Activated CD4-positive, alpha-beta memory T cell treated with anti-CD3 and anti-CD28 coated beads, Interleukin-2, amount 10 ng/mL, durations not matched to agents 7 days and 5 days (primary cell): ENCODE measurements at places on chromosomes 1 and 21.

- H3K36me3 ChIP-seq, result no peaks in the 10 kb centered on the region
- no peak overlapping the region for H3K27ac ChIP-seq
- H3K4me3 ChIP-seq, result no peak overlapping the region
- DNase-seq, result no peak
- H3K4me1 ChIP-seq, result no peaks in the 10 kb centered on the region
- no peaks in the 10 kb centered on the region for H3K27me3 ChIP-seq
These were observed 21.3 kb downstream of the SERINC2 start for GRCh38 chr1:31434101-31434871.

GRCh38 chr1:247211339-247211738 is 39.5 kb upstream of the ZNF124 start:
- H3K36me3 ChIP-seq, result peaks cover 41% of the 10 kb centered on the region
- no peak for DNase-seq
- H3K27ac ChIP-seq, result peak overlapping the region; percentile 59
- H3K27me3 ChIP-seq, result no peaks in the 10 kb centered on the region
- peaks cover 59% of the 10 kb centered on the region for H3K4me1 ChIP-seq

GRCh38 chr1:44681905-44682882 is 7.7 kb downstream of the ARMH1 start:
- H3K36me3 ChIP-seq, result no peaks in the 10 kb centered on the region
- DNase-seq, result no peak
- H3K27ac ChIP-seq, result no peak overlapping the region
- peaks cover 4% of the 10 kb centered on the region for H3K4me1 ChIP-seq
- peaks cover 3% of the 10 kb centered on the region for H3K27me3 ChIP-seq
- no peak overlapping the region for H3K4me3 ChIP-seq

DNA sequence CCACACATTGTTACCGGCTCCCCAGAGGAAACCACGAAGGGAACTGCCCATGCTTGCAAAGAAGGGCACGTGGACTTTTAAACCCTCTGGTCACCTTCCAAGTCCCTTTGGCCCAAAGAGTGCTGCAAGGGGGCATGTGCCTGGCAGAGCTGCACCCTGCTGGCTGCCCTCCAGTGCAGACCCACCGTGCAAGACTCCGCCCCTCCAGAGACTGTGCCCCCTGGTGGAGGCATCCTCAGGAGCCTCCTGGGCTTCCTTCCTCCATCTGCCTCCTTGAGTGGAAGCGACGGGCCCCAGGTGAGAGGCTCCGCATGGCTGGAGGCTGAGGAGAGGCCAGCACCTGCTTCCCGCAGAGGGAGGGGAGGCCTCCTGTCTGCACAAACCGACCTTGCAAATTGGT is 100.6 kb downstream of the CRYAA start:
- H3K4me3 ChIP-seq, result no peak overlapping the region
- peak; percentile 31 for DNase-seq
- no peaks in the 10 kb centered on the region for H3K36me3 ChIP-seq

GRCh38 chr1:171676823-171677222 is 24.3 kb upstream of the MYOC start:
- no peak for DNase-seq
- H3K4me3 ChIP-seq, result no peak overlapping the region
- peaks cover 9% of the 10 kb centered on the region for H3K27me3 ChIP-seq
- H3K27ac ChIP-seq, result no peak overlapping the region
- H3K36me3 ChIP-seq, result no peaks in the 10 kb centered on the region

GRCh38 chr1:188582911-188583532 is 1754.3 kb downstream of the PLA2G4A start:
- no peak overlapping the region for H3K4me3 ChIP-seq
- H3K36me3 ChIP-seq, result no peaks in the 10 kb centered on the region
- DNase-seq, result no peak
- H3K4me1 ChIP-seq, result no peaks in the 10 kb centered on the region

GRCh38 chr1:71080230-71080738 is 551 bp downstream of the ZRANB2 start:
- H3K27ac ChIP-seq, result peak overlapping the region; percentile 99
- peak overlapping the region; percentile 99 for H3K4me3 ChIP-seq
- peaks cover 40% of the 10 kb centered on the region for H3K4me1 ChIP-seq
- peaks cover 34% of the 10 kb centered on the region for H3K36me3 ChIP-seq

- no peaks in the 10 kb centered on the region for H3K27me3 ChIP-seq
- peaks cover 58% of the 10 kb centered on the region for H3K36me3 ChIP-seq
- no peak overlapping the region for H3K4me3 ChIP-seq
- H3K4me1 ChIP-seq, result no peaks in the 10 kb centered on the region
These were observed 15.5 kb downstream of the TMEM59 start for GRCh38 chr1:54037476-54037875.

GRCh38 chr1:228001738-228002535 is 4.9 kb upstream of the WNT3A start:
- no peak overlapping the region for H3K27ac ChIP-seq
- no peaks in the 10 kb centered on the region for H3K4me1 ChIP-seq
- no peaks in the 10 kb centered on the region for H3K36me3 ChIP-seq
- no peak overlapping the region for H3K4me3 ChIP-seq
- peaks cover 41% of the 10 kb centered on the region for H3K27me3 ChIP-seq

- peaks cover 8% of the 10 kb centered on the region for H3K27me3 ChIP-seq
- no peaks in the 10 kb centered on the region for H3K36me3 ChIP-seq
- no peak overlapping the region for H3K4me3 ChIP-seq
These were observed 48.0 kb upstream of the NHLH2 start for GRCh38 chr1:115888976-115889375.

DNA sequence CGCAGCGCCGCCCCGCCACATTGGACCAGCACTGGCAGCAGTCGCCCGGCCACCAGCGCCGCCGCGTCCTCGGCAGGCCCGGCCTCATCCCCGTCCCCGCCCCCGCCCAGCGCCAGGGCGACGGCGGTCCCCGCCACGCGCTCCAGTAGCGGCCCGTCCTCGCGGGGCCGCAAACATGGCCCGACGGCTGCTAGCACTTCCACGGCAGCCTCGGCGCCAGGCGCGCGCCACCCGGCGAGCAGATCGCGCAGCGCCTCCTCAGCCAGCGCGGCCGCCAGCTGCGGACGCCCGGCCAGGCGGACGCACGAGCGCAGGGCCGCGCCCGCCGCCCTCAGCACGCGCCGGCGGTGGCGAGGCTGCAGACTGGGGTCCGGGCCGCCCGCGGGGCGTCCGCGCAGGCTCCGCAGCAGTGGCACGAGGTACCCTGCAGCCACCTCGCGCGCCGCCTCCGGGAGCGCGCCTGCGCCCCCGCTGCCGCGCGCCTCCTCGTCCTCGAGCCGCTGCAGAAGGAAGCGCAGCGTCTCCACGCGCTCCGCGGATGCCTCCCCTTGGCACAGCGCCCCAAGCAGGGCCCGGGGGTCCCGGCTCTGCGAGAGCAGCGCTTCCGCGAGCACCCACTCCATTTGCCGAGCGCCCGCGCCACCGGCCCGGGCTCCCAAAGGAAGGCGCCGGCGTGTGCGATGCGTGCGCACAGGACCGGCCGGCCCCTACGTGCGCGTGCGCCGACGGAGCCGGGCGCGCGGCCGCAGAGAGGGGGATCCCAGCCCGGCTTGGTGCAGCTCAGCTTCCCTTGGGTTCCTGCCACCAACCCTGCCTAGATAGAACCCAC is at the start of gene TARBP1:
TARBP1 (minus strand) TSS at position 699 of the 829 bp plus-strand sequence; CDS start at position 623, 76 bp downstream.
- peaks cover 37% of the 10 kb centered on the region for H3K4me1 ChIP-seq
- H3K36me3 ChIP-seq, result peaks cover 4% of the 10 kb centered on the region
- H3K27ac ChIP-seq, result peak within 1 kb of the TSS; percentile 59
- H3K4me3 ChIP-seq, result peak within 1 kb of the TSS; percentile 78
- peak; percentile 76 for DNase-seq

DNA sequence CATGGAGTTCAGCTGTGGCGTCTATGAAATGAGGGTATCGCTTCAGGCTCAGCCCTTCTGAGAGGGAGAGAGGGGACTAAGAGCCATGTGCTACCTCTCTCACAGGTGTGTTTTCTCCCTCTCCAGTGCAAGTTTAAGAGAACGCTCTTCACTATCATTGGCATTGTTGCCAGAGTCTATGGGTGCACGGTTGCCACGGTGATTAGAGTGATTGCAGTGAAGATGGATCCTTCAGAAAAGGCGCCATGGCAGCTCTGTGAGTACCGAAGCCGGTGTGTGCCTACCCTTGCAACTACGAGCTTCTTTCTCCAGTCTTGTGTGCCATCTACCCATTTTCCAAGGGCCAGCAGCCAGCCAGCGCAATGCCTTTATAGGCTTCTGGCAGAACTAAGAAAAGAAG is 290.5 kb downstream of the OMA1 start:
- DNase-seq, result no peak
- no peaks in the 10 kb centered on the region for H3K4me1 ChIP-seq
- H3K27ac ChIP-seq, result no peak overlapping the region

- H3K36me3 ChIP-seq, result peaks cover 62% of the 10 kb centered on the region
These were observed 65.9 kb downstream of the SLC66A1 start for GRCh38 chr1:19377812-19378718.

DNA sequence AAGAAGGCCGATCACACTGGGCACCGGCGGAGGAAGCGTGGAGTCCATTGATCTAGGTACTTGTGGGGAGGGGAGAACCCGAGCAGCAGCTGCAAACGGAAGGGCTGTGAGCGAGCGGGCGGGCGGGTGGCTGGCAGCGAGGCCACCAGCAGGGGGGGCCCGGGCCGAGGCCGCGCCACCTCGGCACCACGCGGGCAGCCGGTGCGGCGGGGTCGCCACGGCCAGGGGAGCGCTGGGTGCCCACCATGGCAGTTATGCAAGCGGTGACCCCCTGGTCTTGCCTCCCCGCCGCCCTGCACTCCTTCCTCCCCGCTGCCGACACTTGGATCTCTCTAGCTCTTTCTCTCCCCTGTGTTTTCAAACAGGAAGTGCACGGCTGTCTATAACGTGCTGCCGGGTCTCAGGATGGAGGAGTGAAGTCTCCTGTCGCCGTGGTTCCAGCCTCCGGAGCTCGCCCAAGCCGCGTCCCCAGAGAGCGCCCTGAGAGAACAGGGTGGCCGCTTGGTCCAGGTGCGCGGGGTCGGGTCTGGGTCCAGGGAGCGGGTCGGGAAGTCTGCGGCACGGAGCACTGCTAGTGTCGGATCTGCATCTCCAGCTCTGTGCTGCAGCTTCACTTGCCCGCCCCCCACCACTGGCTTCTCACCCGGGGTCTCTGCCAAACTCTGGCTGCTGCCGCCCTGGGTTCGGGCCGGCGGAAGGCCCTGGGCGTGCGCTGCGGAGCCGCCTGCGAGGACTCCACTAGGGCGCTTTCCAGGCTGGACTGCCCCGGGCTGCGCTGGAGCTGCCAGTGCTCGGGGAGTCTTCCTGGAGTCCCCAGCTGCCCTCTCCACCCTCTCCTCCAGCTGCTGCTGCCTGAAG is 22.7 kb downstream of the LRRC8D start:
- H3K4me3 ChIP-seq, result peak overlapping the region; percentile 95
- peak overlapping the region; percentile 84 for H3K27ac ChIP-seq
- peak; percentile 81 for DNase-seq
- no peaks in the 10 kb centered on the region for H3K27me3 ChIP-seq

- H3K27ac ChIP-seq, result peak overlapping the region; percentile 77
- no peaks in the 10 kb centered on the region for H3K27me3 ChIP-seq
- DNase-seq, result peak; percentile 46
- peaks cover 82% of the 10 kb centered on the region for H3K36me3 ChIP-seq
- peak overlapping the region; percentile 4 for H3K4me3 ChIP-seq
These were observed 35.4 kb downstream of the MIA3 start for GRCh38 chr1:222653178-222653827.

DNA sequence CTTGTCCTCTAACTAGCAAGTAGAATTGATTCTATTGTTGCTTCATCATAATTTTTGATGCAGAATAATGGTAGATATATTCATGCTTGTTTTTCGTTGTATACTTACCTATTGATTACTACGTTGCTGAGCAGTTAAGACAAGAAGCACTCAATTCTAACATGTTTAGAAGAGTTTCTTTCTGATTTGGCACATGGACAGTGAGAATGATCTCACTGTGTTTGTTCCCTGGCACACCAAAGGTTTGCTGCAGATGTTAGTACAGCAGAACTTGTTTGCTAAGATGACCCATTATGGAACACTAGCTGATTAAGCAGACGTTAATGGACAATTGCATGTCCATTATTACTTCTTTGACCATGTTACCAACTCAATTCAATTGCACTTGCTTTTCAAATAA is 184.7 kb upstream of the SGIP1 start:
- peak overlapping the region; percentile 80 for H3K27ac ChIP-seq
- DNase-seq, result no peak
- H3K4me3 ChIP-seq, result peak overlapping the region; percentile 66

DNA sequence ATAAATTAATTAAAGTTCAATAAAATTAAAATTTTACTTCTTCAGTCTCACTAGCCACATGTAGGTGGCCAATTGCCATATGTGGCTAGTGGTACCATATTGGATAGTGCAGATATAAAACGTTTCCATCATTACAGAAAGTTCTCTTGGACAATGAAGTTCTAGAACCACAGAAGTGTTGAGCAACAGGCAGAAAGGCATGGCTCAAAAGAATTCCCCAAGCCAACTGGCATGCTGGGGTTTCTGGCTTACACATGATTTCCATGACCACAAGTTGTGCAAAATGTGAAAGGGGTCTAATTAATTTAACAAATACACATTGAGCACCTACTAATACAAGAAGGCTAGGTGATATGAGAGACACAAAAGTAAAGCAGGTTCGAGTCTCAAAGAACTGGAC is 72.2 kb upstream of the CDC42BPA start:
- no peaks in the 10 kb centered on the region for H3K36me3 ChIP-seq
- no peak overlapping the region for H3K27ac ChIP-seq
- H3K4me1 ChIP-seq, result no peaks in the 10 kb centered on the region
- peaks cover 5% of the 10 kb centered on the region for H3K27me3 ChIP-seq
- H3K4me3 ChIP-seq, result no peak overlapping the region
- no peak for DNase-seq

- H3K27ac ChIP-seq, result no peak overlapping the region
- DNase-seq, result peak; percentile 27
- H3K4me3 ChIP-seq, result no peak overlapping the region
- H3K36me3 ChIP-seq, result no peaks in the 10 kb centered on the region
These were observed 39.7 kb downstream of the BACE2 start for GRCh38 chr21:41207401-41208375.

DNA sequence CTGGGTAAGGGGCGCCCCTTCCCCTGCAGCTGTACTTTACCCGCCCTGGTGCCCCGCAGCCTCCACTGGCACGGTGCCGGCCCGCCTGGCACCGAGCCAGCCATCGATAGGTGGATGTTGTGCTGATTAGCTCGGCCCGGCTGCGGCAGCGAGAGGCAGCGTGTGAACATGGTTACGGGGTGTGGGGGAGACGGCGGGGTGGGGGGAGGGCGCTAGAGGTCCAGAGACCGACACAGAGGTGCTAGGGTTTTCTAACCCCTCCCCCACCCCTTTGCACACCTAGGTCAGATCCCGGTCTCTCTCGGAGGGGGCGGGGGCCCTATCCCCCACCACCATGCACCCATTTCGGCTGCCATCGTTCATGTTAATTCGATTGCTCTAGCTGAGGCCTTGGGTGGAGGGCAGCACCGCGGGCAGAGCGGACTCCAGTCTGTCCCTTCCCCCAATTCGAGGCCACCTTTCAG is 6.7 kb downstream of the EFNA4 start:
- H3K36me3 ChIP-seq, result peaks cover 13% of the 10 kb centered on the region
- no peak for DNase-seq
- peaks cover 37% of the 10 kb centered on the region for H3K4me1 ChIP-seq
- H3K27ac ChIP-seq, result no peak overlapping the region
- no peak overlapping the region for H3K4me3 ChIP-seq
- peaks cover 8% of the 10 kb centered on the region for H3K27me3 ChIP-seq

DNA sequence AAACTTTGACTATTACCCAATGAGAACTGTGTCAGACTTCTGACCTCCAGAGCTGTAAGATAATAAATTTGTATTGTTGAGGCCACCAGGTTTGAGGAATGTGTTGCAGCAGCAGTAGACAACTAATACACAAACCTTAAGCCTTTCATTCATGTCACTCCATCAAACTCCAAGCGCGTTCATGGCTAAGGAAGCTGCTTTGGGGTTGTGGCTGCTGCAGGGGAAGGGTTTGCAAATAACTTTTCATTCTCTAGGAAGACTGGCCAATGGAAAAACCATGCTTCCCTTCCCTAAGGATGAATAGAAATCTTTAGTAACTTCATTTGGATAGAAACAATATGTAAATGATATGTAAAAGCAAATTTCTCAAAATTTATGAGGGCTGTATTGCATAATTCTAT is 170.4 kb downstream of the RHOU start:
- DNase-seq, result no peak
- no peaks in the 10 kb centered on the region for H3K4me1 ChIP-seq
- H3K36me3 ChIP-seq, result no peaks in the 10 kb centered on the region
